ENCODE measurements at places on chromosomes 5 and 9.

- H3K27me3 ChIP-seq: peaks cover 4% of the 10 kb centered on the region
- DNase-seq: no peak
- H3K4me3 ChIP-seq: no peak overlapping the region
- H3K36me3 ChIP-seq: no peaks in the 10 kb centered on the region
- peaks cover 3% of the 10 kb centered on the region for H3K4me1 ChIP-seq
- no peak overlapping the region for H3K27ac ChIP-seq
Measured at GRCh38 chr5:174732036-174733020, 7.9 kb downstream of the MSX2 start.

DNA sequence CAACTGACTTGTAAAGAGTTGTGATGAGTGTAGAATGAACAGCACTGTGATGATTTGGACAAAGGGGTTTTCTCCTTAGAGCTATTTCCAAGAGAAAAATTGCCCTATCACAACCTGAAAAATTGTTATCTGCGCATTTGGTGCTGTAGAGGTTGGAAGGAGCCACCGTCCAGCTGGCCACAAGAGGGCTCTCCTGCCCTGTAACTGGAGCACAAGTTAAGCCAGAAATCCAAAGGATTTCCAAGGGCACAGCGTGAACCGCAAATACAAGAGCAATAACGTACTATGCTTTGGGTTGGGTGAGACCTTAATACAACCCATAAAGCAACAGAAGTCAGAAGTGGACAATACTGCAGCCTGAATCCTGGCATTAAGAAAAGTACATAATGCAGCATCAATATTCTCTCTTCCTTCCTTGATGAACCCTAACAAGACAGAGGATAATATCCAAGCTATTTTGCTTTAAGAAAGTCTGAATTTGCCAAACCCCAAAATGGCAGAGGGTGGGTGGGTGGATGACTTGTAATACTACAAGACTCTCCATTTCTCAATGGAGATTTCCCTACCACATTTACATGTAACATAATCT is 56.8 kb upstream of the SMIM32 start:
- H3K4me1 ChIP-seq: peaks cover 12% of the 10 kb centered on the region
- H3K27ac ChIP-seq: no peak overlapping the region
- no peaks in the 10 kb centered on the region for H3K36me3 ChIP-seq
- DNase-seq: no peak

- no peaks in the 10 kb centered on the region for H3K4me1 ChIP-seq
- H3K27ac ChIP-seq: no peak overlapping the region
- H3K27me3 ChIP-seq: no peaks in the 10 kb centered on the region
- no peak for DNase-seq
- no peak overlapping the region for H3K4me3 ChIP-seq
- peaks cover 3% of the 10 kb centered on the region for H3K36me3 ChIP-seq
Measured at GRCh38 chr9:114224247-114224610, 68.9 kb downstream of the COL27A1 start.

DNA sequence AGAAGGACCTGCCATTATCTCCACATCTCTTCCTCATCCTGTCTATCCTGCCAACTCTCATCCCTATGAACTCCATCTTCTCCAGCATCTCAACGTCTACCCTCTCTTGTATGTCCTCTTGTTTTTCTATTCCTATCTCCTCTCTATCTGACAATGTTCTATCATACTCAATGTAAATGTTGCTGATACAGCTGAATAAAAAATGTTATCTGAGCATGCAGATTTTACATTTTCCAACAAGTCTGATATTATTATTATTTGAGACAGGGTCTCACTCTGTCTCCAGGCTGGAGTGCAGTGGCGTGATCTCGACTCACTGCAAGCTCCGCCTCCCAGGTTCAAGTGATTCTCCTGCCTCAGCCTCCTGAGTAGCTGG is 56.0 kb upstream of the RAI14 start:
- H3K4me1 ChIP-seq: peaks cover 13% of the 10 kb centered on the region
- H3K27ac ChIP-seq: no peak overlapping the region
- DNase-seq: no peak

DNA sequence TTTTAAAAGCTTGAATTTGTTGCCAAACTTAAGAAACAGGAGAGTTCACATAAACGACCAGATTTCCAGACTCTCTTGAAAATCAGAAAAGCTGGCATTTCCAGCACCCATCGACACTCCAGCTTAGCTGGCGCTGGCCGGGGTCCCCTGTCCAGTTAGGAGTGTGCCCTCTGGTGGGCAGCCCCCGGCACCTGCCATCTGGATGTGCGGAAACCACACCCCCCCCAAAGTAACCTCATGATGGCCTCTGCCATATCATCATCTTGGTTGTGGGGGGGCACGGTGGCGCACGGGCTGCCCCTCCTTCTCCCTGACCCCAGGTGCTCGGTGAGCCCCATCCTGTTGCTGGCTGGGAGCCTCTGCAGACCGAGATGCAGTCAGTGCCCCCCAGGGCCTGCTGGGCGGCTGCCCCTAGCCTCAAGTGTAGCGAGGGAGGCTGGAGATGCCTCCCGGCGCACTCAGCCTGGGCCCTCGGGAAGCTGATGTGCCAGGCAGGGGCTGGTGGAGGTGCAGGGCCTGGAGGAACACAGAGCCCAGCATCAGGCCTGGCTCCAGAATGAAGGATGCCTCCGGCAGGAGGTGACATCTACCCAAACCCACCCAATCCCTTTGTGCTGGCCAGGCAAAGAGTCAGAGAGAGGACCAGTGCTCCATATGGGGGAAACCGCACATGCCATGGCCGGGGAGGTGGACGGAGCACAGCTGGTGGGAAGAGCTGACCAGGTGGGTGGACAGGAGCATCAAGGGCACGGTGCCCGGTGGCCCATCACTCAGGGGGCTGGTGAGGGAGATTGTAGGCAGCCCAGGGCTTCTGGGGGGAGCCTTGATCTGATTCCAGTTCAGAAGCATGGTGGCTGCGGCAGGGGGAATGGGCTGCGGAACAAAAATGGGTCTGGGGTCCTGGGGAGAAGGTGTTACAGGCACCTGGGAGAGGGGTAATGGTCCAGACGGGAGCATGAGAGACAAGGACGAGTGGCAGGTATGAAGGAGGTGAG is 70.6 kb downstream of the ADAMTS2 start:
- peaks cover 63% of the 10 kb centered on the region for H3K4me1 ChIP-seq
- H3K27me3 ChIP-seq: no peaks in the 10 kb centered on the region
- H3K36me3 ChIP-seq: no peaks in the 10 kb centered on the region
- H3K4me3 ChIP-seq: no peak overlapping the region
- DNase-seq: no peak

GRCh38 chr5:115231598-115231997 is 31.1 kb downstream of the PGGT1B start:
- no peak for DNase-seq
- H3K27me3 ChIP-seq: no peaks in the 10 kb centered on the region
- no peaks in the 10 kb centered on the region for H3K36me3 ChIP-seq
- H3K4me1 ChIP-seq: no peaks in the 10 kb centered on the region
- H3K4me3 ChIP-seq: no peak overlapping the region

DNA sequence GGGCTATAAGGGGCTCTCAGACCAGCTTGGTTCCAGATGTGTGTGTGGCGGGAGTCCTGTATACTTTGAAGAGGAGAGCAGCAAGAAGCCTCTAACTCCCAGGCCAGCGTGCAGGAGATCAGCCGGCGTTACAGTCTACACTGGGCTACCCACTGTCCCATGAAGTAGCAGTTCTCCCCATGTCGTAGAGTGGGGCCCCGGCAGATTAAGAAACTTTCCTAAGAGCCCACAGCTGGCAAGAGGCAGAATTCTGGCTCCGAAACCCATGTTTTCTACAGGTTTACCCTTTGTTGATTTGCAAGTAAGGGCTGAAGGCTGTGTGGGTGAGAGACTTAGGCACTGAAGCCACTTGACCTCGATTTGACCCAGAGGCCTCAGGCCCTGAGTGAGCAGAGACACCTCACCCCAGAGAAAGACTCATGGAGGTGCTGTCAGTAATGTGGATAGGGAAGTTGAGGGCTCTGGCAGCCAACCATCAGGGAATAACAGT is 881 bp upstream of the B4GALT1 start:
- no peak for DNase-seq
- H3K4me3 ChIP-seq: peak overlapping the region; percentile 92
- no peaks in the 10 kb centered on the region for H3K27me3 ChIP-seq
- H3K36me3 ChIP-seq: no peaks in the 10 kb centered on the region
- peak overlapping the region; percentile 89 for H3K27ac ChIP-seq

- DNase-seq: no peak
- H3K27ac ChIP-seq: no peak overlapping the region
- H3K27me3 ChIP-seq: no peaks in the 10 kb centered on the region
- H3K4me1 ChIP-seq: peaks cover 7% of the 10 kb centered on the region
Measured at GRCh38 chr5:159332800-159333544, 2.7 kb upstream of the IL12B start.

DNA sequence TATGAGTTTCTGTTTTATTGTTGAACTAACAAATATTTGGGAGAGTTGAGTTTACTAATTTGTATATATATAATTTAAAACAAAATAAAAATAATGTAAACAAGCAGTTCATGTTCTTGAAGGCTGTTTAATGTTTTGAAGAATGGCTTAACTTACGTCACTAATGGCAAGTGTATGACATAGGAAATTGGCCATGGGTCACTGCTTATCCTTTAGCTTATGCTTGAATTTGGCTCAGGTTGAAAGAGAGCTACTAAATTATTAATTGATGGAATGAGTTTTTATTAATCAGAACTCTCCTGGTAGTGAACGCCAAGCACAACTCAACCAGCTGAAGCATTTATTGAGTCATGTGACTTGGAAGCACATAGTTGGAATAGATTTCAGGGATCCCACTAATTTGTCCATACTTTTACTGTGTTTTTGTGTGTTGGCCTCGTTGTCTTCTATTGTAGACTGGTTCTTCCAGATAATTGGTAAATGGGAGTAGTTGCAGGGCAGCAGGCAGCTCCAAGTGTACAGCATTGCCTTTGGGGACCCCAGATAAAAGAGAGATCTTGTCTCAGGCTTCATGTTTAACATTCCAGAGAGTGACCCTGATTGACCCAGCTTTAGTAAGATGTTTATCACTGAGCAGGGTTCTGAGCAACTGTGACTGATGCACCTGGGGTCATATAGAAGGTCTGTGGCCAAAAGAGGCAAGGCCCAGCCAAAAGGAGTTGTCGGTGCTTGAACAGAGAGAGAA is 13.5 kb downstream of the C5orf58 start:
- no peak overlapping the region for H3K27ac ChIP-seq
- no peaks in the 10 kb centered on the region for H3K36me3 ChIP-seq
- H3K4me1 ChIP-seq: no peaks in the 10 kb centered on the region
- no peak overlapping the region for H3K4me3 ChIP-seq
- peaks cover 6% of the 10 kb centered on the region for H3K27me3 ChIP-seq
- DNase-seq: no peak

DNA sequence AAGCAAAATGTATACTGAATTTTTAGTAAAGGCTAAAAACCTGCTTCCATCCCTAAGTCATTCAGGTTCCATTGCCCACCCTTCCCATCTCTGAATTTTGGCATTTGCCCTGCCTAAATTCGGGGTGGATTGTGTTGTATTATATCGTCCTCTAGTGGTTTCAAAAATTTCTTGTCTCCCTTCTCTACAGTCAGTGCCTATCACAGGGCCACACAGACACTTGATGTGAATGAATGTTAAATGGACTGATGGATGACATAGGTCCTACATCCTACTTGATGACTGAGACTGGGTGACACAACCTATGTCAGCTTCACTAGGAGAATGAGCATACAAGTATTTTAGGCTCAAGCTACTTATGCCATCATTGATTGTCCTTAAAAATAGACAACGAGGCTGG is 45.6 kb upstream of the SLC30A5 start:
- H3K36me3 ChIP-seq: no peaks in the 10 kb centered on the region
- H3K27ac ChIP-seq: no peak overlapping the region
- no peak overlapping the region for H3K4me3 ChIP-seq
- peaks cover 4% of the 10 kb centered on the region for H3K4me1 ChIP-seq
- H3K27me3 ChIP-seq: no peaks in the 10 kb centered on the region
- DNase-seq: no peak

Measured in thoracic aorta (tissue), 2 donors.